ENCODE measurements at places on chromosomes 6 and 20. TPM values are rescaled to one million over a fixed set of nuclear protein-coding genes. Genes with fewer than 3 reads are reported as not detected.

WFDC5 gene
- total RNA-seq = not detected

PKHD1 gene
- not detected for total RNA-seq

SNX14 gene
- total RNA-seq = 78.6 TPM

SLC12A5 gene
- total RNA-seq = 0.51 TPM

WFDC8 gene
- not detected for total RNA-seq

RUNX2 gene
- 8.3 TPM for total RNA-seq

BLTP3A gene
- total RNA-seq = 17.1 TPM

DACT2 gene
- not detected for total RNA-seq

MUC22 gene
- total RNA-seq = not detected

LTB gene
- 403 TPM for total RNA-seq

NOTCH4 gene
- 15.9 TPM for total RNA-seq

SNHG17 gene
- 31.7 TPM for total RNA-seq

ARMH2 gene
- total RNA-seq = not detected

FOXF2 gene
- total RNA-seq = not detected

SASH1 gene
- 44.9 TPM for total RNA-seq

CTCFL gene
- 0.26 TPM for total RNA-seq

DUSP15 gene
- total RNA-seq = 0.69 TPM

HTR1E gene
- total RNA-seq = not detected

MTRF1L gene
- total RNA-seq = 17.2 TPM

SNX3 gene
- total RNA-seq = 148 TPM

INSM1 gene
- total RNA-seq = 0.40 TPM

TXLNB gene
- 4.3 TPM for total RNA-seq

ZSCAN31 gene
- total RNA-seq = 13.7 TPM

GPR6 gene
- total RNA-seq = not detected
